Endodermal cell (in vitro differentiated cells): ENCODE measurements at places on chromosomes 11 and 22.

GRCh38 chr11:101880222-101880621 lies 34.6 kb upstream of the CEP126 start:
- no peak for DNase-seq

GRCh38 chr11:38278457-38279141 lies 1680.6 kb upstream of the RAG2 start:
- DNase-seq: no peak

DNA sequence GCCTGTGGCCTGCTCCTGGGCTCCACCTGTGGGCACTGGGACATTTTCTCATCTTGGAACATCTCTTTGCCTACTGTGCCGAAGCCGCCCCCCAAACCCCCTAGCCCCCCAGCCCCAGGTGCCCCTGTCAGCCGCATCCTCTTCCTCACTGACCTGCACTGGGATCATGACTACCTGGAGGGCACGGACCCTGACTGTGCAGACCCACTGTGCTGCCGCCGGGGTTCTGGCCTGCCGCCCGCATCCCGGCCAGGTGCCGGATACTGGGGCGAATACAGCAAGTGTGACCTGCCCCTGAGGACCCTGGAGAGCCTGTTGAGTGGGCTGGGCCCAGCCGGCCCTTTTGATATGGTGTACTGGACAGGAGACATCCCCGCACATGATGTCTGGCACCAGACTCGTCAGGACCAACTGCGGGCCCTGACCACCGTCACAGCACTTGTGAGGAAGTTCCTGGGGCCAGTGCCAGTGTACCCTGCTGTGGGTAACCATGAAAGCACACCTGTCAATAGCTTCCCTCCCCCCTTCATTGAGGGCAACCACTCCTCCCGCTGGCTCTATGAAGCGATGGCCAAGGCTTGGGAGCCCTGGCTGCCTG lies 1.4 kb downstream of the SMPD1 start:
- peak; percentile 40 for DNase-seq

- no peak for DNase-seq
These were observed 19.6 kb downstream of the ADM start for GRCh38 chr11:10324474-10324873.

GRCh38 chr11:14012846-14013245 lies 50.3 kb downstream of the SPON1 start:
- no peak for DNase-seq

DNA sequence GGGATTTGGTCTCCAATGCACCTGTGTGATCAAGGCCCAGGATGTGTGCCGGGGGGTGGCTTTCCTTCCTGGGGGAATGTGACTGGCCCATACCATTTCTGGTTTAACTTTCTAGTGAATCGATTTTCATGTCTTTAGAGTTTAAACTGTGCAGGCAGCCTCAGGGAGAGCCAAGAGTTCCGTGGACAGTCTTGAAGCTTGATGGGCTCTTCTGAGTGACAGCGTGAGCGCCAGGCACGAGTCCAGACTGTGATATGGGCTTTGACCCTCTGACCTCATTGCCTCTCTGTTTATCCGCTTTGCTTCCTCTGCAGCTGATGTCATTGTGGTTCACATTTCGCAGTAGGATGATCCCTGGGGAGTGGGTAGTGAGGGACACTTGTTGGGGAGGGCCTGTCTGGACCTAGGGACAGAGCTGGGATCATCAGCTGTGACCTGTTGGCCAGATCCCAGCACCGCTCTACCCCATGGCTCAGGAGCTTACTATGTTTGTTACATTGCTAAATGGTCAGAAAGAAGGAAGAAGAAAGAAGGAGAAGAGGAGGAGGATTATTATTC lies 80.6 kb upstream of the CLDN5 start:
- no peak for DNase-seq

- no peak for DNase-seq
These were observed 25.8 kb upstream of the IL10RA start for GRCh38 chr11:117960406-117960805.

GRCh38 chr11:83054001-83054400 lies 17.7 kb downstream of the RAB30 start:
- DNase-seq: no peak

- DNase-seq: no peak
These were observed 8.5 kb downstream of the SH3BP1 start for GRCh38 chr22:37647928-37648327.

GRCh38 chr11:746289-747157 lies 741 bp upstream of the TALDO1 start:
- DNase-seq: peak; percentile 73

DNA sequence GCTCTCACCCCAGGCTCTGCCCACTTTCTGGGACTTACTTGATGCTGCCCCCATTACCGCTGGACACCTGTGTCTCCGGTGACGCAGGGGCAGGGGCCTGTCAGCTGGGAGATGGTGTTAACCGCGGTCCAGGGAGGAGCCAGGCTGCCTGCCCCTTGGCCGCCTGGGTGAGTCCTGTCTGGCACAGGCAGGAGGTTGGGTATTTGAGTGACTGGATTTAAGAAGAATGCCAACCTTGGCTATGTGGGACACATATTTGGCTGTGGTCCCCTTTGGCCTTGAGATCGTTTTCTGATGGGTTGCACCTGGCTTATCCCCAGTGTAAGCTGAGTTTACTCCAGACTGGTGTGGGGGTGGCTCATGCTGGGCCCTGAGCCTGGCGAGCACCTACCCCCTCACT lies 2.5 kb downstream of the MUC6 start:
- no peak for DNase-seq

DNA sequence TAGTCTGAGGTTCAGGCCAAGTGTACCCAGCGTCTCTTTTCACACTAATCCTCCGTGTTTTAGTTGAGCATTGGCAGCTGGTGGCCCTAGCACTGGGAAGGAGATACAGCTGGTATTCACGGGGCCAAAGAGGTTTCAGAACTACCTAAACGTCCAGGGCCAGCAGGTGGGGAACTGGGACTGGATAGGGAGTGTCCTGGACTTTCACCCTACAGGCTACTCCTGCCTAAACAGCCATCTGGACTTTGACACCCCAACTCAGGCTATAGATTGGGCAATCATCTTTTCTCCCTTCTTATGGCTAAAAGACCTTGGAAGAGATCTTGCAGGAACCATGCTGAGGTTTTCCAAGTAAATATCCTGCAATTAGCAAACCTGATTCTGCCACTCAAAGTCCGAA lies 2.8 kb downstream of the SPON1 start:
- peak; percentile 58 for DNase-seq

DNA sequence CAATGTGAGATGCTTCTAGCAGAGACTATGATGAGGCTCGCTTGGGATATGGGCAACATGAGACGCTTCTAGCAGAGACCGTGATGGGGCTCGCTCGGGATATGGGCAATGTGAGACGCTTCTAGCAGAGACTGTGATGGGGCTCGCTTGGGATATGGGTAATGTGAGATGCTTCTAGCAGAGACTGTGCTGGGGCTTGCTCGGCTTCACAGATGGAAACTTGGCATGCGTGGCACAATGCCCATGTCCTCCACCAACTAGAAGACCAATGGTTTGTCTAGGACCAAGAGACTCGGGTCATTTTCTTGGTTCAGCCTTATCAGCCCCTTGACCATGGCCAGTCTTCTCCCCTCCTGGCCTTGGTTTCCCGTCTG lies 7.1 kb downstream of the MYEOV start:
- no peak for DNase-seq

- DNase-seq: peak; percentile 65
These were observed 10.5 kb downstream of the NUMA1 start for GRCh38 chr11:72069787-72070251.

- no peak for DNase-seq
These were observed 33.9 kb upstream of the FJX1 start for GRCh38 chr11:35584321-35584720.

GRCh38 chr11:14327116-14327515 lies 31.9 kb downstream of the RRAS2 start:
- DNase-seq: no peak

DNA sequence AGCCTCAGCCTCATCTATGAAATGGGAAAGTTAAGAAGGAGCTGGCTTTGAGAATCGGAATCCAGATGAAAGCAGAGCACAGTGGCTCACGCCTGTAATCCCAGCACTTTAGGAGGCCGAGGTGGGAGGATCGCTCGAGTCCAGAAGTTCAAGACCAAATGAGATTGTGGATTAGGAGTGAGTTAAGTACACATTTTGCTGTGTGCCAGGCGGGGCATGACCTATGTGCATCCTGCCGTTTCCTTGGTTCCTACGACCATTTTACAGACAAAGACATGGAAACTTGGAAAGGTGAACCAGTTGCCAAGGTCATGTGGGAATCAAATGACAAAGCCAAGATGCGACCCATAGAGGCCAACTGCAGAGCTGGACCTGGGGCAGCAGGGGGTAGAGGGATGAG lies 4.2 kb downstream of the PLA2G3 start:
- DNase-seq: no peak

DNA sequence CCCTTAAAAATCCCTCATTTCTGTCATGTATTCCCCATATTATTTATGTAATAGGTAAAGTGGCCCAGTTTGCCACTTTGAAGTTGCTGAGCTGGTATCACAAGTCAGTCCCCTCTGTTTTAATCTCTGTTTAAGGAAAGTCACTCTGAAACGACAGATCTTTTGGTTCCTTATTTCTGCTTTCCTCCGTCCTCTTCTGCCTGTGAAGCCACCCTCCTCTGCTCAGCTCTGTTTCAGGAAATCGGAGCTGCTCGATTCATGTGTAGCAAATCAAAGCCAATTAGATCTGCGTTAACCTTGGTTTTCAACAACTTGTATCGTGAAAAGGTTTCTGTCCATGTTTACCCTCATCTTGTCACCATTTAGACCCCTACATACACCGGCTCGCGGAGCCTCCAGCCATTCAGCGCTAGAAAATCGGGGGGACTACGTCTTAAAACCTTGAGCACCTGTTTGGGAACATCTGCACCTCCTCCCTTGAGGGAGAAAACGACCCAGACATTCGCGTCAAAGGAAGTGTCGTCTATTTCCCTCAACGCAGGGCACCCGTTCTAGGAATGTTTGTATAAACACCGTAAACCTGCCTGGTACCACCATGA lies 576 bp upstream of the SC5D start:
- DNase-seq: no peak

- DNase-seq: no peak
These were observed 698 bp upstream of the ANAPC15 start for GRCh38 chr11:72112978-72113808.

- peak; percentile 58 for DNase-seq
These were observed 136.2 kb downstream of the OSBP2 start for GRCh38 chr22:30830907-30831306.

- no peak for DNase-seq
These were observed 82.3 kb upstream of the EED start for GRCh38 chr11:86162239-86162638.

DNA sequence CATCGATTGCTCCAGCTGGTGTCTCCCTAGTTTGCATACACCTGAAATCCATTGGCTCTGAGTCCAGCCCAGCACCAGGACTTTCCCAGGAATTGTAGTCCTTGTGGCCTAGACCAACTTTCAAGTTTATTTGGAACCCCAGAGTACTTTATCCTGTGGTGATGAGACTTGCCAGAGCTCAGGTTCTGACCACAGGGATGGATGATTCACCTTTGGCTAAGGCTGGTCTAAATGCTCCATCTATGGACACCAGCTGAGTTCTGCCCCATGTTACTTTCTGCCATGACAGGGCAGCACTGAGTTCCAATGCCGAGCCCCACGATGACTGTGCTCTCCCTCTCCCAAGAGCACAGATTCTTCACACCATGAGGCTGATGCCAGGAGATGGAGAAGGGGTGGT lies 17.3 kb upstream of the INSC start:
- DNase-seq: no peak

- no peak for DNase-seq
These were observed 53.2 kb downstream of the PIK3C2A start for GRCh38 chr11:17154409-17155159.

DNA sequence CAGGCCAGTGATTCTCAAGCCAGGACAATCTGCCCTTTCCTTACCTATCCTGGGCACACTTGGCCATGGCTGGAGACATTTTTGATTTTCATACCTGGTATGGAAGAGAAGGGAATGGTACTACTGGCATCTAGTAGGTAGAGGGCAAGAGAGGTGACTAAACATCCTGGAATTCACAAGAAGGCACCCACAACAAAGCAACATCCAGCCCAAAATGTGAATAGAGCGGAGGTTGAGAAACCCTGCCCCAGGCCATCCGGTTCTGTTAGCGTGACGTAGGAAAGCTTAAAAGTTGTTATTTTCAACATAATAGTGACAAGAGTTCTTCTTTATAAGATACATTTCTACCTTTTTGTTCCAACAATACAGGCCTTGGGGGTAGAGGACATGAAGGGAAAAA lies 114.9 kb upstream of the ALX4 start:
- peak; percentile 22 for DNase-seq

DNA sequence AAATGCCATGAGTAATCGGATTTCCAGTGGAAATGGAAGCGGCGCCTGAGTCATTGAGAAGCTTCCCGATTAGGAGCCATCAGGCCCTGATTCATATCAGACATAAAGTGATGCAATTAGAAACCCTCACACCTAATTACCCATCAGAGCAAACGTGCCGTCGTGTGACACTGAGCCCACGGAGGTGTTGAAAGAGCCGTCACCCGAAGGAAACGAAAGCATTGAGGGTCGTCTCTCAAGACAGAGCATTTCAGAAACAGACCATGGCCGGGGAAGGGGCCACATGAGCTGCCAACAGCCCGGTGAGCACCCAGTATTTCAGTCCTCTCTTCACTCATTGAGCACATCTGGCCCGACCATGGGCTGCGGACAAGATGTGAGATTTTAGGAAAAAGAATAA lies 829.3 kb downstream of the TBC1D22A start:
- peak; percentile 3 for DNase-seq

- DNase-seq: no peak
These were observed 241.3 kb upstream of the LARGE1 start for GRCh38 chr22:34161431-34162123.
